ENCODE measurements at places on chromosomes 1 and 21.

- no peak for DNase-seq
These were observed 48.0 kb downstream of the DYRK1A start for GRCh38 chr21:37414292-37415253.

DNA sequence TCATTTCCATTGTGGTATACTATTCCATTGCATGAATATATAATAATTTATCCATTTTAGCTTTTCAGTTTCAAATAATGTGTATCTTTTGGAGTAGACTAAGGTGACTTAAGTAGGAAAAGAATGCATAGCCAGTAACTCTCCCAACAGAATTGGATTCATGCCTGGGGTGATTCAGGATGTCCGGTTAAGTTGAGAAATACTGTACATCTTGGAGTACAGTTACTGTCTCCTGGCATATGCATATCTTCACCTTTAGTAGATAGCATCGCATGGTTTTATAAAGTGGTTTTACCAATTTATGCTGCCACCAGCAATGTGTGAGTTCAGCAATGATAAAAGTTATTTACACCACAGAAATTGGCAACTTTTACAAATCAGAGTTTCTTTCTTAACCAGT, 18.6 kb upstream of the SLC6A9 start:
- DNase-seq, result no peak

- no peak for DNase-seq
These were observed 681.5 kb downstream of the LRRIQ3 start for GRCh38 chr1:73516451-73516850.

DNA sequence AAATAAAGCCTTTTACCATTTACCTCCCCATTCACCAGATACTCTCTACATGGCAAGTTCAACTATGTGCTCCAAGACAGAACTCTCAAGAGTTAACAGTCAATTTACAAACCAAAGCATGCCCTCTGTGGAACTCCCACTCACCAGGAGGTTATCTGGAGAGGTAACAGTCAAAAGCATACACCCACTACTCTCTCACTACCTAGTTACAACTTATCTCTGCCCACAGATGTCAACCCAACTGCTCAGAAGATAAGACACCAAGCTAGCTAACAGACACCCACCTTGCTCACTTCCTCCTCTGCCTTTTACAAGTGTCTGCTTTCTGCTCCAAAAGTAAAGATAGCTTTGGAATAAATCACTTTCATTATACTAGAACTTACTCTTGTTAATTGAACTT, 131.0 kb downstream of the TRIM33 start:
- DNase-seq, result no peak

DNA sequence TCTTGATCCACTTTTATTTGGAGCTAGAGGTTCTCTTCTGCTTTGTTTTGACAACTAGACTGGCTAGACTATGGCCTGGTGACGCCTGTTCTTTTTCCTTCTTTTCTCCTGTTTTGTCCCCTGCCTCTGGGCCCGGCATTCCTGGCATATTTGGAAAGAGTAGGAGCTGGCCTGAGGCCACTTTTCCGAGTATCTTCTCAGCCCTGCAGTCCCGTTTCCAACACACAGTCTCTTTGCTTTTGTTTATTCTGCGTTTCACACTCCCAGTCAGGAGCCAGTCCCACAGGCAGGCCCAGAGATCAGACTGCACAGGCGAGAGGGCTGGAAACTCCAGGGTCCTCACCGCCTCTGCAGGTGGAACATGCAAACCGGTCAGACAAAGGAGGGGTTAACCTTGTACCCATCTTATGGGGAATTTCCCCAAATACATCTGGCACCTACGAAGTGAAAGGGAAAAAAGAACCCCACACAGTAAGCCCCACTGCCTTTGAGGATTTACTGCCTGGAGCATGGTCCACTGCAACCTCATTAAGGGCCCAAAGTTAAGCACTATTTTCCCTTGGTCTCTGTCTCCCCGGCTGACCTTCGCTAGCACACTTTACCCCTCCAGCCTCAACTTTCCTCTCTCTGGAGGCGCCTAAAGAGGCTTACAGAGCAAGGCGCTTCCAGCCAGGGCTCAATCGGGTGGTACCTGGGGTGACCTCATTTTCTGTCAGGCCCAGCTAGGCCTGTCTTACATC, 141.1 kb downstream of the TOMM20 start:
- no peak for DNase-seq

- DNase-seq, result no peak
These were observed 3.6 kb upstream of the CDC73 start for GRCh38 chr1:193118194-193118593.

DNA sequence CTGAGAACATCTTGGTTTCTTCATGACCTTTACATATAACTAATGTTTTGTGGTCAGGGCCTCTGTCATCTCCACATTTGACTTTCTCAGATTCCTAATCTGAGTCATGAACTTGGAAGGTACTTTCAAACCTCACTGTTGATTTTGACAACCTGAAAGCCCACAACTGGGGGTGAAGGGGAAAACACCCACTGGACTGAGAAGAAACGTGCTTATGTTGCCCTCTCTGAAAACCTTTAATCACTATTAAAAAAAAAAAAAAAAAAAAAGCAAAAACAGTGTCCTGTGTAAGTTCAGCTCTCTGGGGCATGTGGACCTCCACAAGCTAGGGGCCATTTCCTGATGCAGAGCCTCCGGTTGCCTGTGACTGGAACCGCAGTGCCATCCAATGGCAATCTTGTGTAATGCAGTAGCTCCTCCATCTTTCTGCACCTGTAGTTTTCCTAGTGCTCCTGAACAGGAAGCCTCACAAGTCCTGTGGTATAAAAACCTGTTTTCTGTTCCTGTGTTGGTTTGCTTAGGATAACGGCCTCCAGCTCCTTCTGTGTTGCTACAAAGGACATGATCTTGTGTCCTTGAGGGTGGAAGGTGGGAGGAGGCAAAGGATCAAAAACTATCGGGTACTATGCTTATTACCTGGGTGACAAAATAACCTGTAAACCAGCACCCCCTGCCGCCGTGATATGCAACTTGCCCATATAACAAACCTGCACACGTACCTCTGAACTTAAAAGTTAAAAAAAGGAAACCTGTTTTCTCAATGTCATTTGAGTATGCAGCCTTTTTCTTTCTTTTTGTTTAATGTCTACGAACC, 124.5 kb downstream of the ZNF648 start:
- DNase-seq, result no peak
